ENCODE measurements at places on chromosomes 11 and 22.
A peak's percentile ranks its signal among the peaks of the same experiment; 100 is the strongest.

GRCh38 chr22:49260681-49261580, 566.7 kb downstream of the BRD1 start:
- DNase-seq = no peak

- no peak for DNase-seq
These were observed 12.1 kb downstream of the PRG3 start for GRCh38 chr11:57368845-57369232.

DNA sequence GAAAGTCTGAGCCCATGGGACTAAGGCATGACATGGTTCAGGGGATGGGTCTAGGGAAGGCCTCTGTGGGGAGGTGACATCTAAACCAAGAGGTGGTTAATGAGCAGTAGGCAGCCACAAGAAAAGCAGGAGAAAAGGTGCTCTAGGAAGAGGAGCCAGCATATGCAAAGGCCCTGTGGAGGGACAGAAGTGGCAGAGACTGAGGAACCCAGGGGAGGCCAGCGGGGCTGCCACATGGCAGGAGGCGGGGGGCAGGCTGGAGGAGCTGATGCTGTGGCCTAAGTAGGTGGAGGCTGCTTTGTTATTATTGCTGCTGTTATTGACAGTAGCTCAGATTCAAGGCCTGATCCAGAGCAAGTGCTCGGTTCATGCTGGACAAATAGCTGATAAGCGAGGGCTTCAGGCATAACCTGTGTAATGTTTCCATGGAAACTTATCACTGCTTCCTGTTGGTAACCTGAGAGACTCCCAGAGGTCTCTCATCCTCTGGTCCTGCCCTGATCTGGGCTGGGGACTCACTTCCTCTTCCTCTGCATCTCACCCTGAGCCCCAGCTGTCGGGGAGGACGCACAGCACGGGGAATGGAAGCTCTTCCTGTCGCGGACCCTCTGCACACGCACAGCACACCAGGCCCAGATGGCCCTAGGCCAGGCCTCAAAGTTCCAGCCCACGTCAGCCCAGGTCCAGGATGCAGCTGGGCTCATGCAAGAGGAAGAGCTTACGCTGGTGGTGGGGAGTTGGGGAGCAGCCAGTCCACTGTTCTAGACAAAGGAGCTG, 75.2 kb upstream of the TP53I11 start:
- DNase-seq = no peak

GRCh38 chr22:27990451-27990840, 71.4 kb upstream of the PITPNB start:
- no peak for DNase-seq

DNA sequence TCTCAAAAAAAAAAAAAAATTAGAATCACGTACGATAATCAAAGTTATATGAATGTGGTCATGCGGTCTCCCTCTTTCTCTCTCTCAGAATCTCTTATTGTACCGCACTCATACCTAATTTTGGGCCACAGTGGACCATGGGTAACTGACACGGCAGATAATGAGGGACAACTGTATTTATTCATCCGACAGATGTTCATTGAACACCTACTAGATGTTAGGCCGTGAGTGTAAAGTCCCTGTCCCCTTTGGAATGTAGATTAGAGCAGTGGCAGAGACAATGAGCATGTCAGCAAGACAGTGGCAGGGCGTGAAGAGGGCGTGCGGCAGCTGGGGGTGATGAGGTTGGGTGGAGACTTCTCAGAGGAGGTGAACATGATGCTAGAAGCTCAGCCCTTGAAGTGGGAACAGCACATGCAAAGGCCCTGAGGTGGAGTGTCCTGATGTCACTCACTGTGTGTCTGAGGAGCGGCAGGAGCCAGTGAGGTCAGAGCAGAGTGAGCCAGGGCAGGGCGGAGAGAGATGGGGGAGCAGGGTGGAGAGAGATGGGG, 25.1 kb downstream of the CACNA1I start:
- no peak for DNase-seq

- no peak for DNase-seq
These were observed 1522.6 kb downstream of the FAM181B start for GRCh38 chr11:81211050-81211449.

- DNase-seq = no peak
These were observed 121.2 kb downstream of the PDE3B start for GRCh38 chr11:14764579-14765527.

DNA sequence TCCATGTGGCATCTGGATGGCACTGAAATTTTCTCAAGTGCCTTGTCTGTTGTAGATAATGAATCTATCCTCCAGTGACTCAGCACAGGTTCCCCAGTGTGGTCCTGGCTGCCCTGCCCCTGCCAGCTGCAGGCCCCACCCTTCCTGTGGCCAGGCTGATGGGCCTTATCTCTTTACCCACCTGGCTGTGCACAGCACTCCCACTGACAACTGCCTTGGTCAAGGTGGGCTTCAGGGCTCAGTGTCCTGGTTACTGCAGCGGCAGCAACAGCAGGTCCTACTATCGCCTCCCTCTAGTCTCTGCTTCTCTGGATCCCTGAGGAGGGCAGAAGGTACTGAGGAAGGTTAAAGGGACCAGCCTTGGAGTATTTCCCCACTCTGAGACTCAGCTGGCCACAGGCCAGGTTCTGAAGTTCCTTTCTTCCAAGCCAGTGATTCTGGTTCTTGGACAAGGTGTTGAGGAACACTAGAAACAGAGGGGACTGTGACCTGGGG, 3.1 kb downstream of the HMBS start:
- no peak for DNase-seq

DNA sequence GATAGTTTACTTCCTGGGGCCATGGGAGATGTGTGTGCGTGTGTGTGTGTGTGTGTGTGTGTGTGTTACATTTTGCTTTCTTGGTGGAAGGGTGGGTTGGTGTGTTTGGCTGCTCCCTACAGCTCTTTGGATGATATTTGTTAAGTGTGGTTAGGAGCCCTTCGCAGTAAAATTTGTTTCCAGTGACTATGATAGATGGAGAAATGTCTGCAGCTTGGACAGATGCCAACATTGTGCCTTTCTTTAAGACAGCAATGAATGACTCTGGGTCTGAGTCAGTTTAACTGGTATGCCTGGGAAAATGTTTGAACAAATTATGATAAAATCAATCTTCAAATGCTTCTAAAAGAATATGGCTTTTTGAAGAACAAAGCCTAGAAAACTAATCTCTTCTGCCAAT, 102.7 kb upstream of the TRPC6 start:
- DNase-seq = no peak

DNA sequence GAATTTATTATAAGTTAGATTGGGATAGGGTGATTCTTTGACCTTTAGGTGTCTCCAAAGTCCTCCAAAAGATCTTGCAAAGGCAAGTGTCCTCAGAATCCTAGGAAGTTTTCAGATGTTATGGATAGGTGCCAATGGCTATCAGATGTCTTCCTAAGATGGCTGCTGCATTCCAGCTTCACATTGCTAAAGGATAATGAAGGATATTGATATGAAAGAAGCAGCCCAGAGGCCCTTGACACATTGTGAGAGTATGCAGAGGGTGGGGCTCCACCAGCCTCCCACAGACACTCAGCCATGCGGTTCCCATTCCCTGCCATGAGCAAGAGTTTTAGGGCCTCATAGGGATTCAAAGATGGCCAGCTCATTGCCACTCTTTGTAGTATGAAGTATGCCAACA, 22.3 kb upstream of the GLYATL2 start:
- peak; percentile 9 for DNase-seq

- DNase-seq = no peak
These were observed 84.5 kb downstream of the JRKL start for GRCh38 chr11:96474263-96474662.

DNA sequence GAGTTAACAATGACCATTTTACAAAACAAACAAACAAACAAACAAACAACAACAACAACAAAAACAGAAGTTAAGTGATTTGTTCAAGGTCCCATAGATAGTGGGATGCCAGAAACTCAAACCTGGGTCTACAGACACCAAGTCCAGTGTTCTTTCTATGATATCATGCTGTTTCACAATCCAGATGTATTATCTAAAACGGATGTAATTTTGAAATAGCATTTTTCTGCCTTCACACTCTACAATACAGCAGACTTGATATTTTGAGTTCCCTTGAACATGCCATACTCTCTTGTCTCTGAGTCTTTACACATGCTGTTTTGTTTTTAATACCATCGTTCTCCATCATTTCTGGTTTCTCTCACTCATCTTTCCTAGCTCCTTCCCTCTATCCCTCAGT, 104.5 kb downstream of the RELT start:
- DNase-seq = no peak

Measured in AG04449 (cell line).